ENCODE measurements at places on chromosomes 1 and 21. TPM values are rescaled to one million over a fixed set of nuclear protein-coding genes. Genes with fewer than 3 reads are reported as not detected.

The GBP7 gene
- not detected for total RNA-seq

The HLX gene
- 7.9 TPM for total RNA-seq

The GJA8 gene
- not detected for total RNA-seq

The UBXN10 gene
- 0.94 TPM for total RNA-seq

The BRDT gene
- not detected for total RNA-seq

The ZRANB2 gene
- 94.0 TPM for total RNA-seq

The CAMK2N1 gene
- 18.2 TPM for total RNA-seq

DNA sequence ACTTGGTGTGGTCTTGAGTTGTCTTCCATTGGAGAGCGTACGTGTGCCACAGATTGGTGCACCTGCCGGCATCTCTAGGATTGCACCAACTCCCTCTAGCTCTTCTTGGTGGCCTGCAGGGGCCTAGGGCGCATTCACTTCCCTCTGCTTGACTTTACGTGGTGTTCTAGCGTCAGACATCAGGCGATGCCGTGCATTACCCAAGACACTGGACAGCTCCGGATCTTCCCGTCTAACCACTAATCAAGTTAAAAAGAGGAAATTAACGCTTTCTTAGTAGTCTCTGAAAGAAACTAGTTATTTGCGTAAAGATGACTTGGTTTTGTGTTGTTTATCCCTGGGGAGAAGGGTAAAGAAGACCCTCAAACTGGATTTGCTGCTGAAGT, 510 bp upstream of the IL10RB start:
- no peaks in the 10 kb centered on the region for H3K36me3 ChIP-seq
- H3K4me3 ChIP-seq: peak overlapping the region; percentile 69
- peaks cover 8% of the 10 kb centered on the region for H3K4me1 ChIP-seq
- peak; percentile 72 for DNase-seq

GRCh38 chr1:236280438-236281197, 1.1 kb downstream of the ERO1B start:
- peak overlapping the region; percentile 93 for H3K27ac ChIP-seq
- no peaks in the 10 kb centered on the region for H3K27me3 ChIP-seq
- H3K36me3 ChIP-seq: no peaks in the 10 kb centered on the region
- peak; percentile 41 for DNase-seq
- H3K4me3 ChIP-seq: peak overlapping the region; percentile 88

GRCh38 chr1:10599194-10599861, 124.6 kb downstream of the PEX14 start:
- no peak overlapping the region for H3K27ac ChIP-seq
- H3K4me1 ChIP-seq: peaks cover 6% of the 10 kb centered on the region
- no peaks in the 10 kb centered on the region for H3K27me3 ChIP-seq
- no peak overlapping the region for H3K4me3 ChIP-seq

GRCh38 chr21:38925923-38926322, 120.2 kb downstream of the ETS2 start:
- peak overlapping the region; percentile 84 for H3K27ac ChIP-seq
- DNase-seq: no peak
- H3K4me3 ChIP-seq: peak overlapping the region; percentile 39

DNA sequence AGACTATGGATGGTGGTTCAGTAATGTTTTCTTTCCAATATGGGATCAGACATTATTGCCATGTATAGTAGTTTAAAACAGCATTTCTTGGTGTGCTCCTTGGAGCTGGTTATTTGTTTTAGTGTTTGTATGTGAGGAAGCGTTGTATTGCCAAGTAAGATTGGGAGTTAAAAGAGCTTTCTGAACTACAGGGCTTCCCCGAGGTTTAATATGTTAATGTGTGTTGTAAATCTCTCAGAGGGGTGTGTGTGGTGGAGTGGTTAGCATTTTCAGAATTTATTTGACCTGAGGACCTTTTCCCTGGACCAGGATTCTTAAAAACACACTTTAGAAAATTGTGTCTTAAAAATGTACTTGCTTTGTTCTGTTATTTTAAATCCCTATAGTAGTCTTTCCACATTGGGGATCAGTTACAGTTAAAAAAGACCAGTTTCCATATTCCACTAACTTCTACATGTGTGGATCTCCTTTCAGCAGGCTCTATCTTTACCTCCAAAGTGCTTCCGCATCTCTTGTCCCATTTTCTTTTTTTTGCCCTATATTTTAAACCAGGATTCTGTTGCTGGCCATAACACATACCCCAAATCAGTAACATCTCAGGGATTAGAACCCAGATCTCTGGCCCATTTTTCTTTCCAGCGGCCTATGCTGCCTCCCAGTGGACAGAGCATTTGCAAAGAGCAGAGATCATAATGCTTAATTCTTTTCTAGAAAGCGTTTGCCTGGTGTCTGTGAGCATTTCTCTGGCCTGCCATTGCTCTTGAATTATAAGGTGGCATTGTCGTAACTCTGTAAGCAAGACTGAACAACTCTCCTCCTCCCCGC, 58.6 kb downstream of the PBX1 start:
- no peaks in the 10 kb centered on the region for H3K27me3 ChIP-seq
- H3K36me3 ChIP-seq: no peaks in the 10 kb centered on the region
- peaks cover 3% of the 10 kb centered on the region for H3K4me1 ChIP-seq
- peak overlapping the region; percentile 25 for H3K27ac ChIP-seq
- no peak overlapping the region for H3K4me3 ChIP-seq

DNA sequence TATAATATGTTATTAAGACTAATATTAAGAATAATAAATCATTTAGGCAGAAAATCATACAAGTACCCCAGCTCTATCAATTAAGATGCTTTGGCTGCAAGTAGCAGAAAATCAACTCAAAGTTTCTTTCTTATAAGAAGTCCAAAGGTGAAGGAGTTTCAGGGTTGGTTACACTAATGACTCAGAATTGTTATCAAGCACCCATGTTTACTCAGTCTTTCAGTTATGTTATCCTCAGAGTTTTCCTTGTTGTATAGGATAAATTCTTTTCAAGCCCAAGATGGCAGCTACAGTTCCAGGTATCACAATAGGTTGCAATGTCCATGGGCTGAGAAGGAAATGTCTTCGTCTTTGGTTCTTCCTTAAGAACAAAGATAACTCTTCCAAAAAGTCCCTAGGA, 163.6 kb downstream of the TNFSF18 start:
- H3K27ac ChIP-seq: no peak overlapping the region
- H3K36me3 ChIP-seq: no peaks in the 10 kb centered on the region
- DNase-seq: no peak
- H3K4me3 ChIP-seq: no peak overlapping the region
- H3K4me1 ChIP-seq: no peaks in the 10 kb centered on the region

- no peaks in the 10 kb centered on the region for H3K4me1 ChIP-seq
- no peaks in the 10 kb centered on the region for H3K27me3 ChIP-seq
- DNase-seq: no peak
- H3K36me3 ChIP-seq: no peaks in the 10 kb centered on the region
- no peak overlapping the region for H3K27ac ChIP-seq
Measured at GRCh38 chr1:102219463-102219862, 222.7 kb upstream of the OLFM3 start.

DNA sequence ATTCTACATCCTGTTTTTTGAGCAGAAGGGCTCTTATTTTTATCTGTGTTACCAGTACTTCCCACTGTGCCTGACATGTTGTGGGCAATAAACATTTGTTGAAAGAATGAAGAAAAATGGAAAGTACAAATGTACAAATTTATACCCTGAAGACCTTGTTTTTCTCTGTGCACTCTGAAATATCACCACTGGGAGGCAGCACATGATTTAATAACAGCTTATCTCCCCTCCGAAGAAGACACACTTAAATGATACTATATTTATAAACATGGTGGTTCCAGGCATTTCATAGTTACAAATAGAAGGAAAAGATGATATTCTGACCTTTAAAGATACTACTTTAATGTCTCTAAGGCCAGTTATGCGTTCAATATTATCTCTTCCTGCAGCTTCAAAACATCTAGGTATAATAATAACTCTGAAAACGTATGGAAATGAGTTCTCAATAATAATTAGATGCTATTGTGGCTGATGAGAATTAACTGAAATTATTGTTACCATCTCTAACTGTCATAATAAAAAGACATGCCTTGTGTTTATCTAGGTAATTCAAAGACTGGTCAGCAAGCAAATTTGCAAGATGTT, 12.8 kb downstream of the DYNLT5 start:
- DNase-seq: no peak
- H3K27ac ChIP-seq: no peak overlapping the region
- no peaks in the 10 kb centered on the region for H3K27me3 ChIP-seq
- no peak overlapping the region for H3K4me3 ChIP-seq
- H3K4me1 ChIP-seq: no peaks in the 10 kb centered on the region

GRCh38 chr1:78297836-78298235, 192.9 kb upstream of the PTGFR start:
- H3K27ac ChIP-seq: no peak overlapping the region
- H3K4me3 ChIP-seq: no peak overlapping the region

GRCh38 chr1:60878323-60878722, 204.0 kb upstream of the NFIA start:
- H3K27me3 ChIP-seq: no peaks in the 10 kb centered on the region
- DNase-seq: no peak
- no peaks in the 10 kb centered on the region for H3K36me3 ChIP-seq
- no peaks in the 10 kb centered on the region for H3K4me1 ChIP-seq
- H3K27ac ChIP-seq: no peak overlapping the region

DNA sequence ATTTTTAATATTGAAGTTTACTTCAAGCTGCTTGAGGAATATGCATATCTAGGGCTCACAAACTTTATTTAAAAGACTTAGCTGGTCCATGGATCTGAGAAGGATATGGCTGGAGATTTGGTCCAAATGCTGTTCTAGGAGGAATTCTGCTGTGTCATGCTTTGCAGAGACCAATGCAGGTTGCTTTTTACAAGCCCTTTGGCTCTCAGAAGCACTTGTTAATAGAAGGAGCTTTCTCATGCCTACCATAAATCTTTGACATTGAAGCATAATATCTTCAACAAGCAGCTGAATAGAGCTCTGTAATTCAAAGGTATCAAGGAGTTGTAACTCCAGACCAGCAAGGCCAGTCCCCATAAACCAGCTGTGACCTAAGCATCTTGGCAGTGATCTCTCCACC, 299.1 kb downstream of the HHAT start:
- DNase-seq: no peak
- H3K36me3 ChIP-seq: no peaks in the 10 kb centered on the region
- no peak overlapping the region for H3K27ac ChIP-seq
- no peak overlapping the region for H3K4me3 ChIP-seq
- no peaks in the 10 kb centered on the region for H3K27me3 ChIP-seq
- no peaks in the 10 kb centered on the region for H3K4me1 ChIP-seq

GRCh38 chr1:200673952-200674823, 4.5 kb upstream of the DDX59 start:
- H3K27me3 ChIP-seq: no peaks in the 10 kb centered on the region
- H3K27ac ChIP-seq: no peak overlapping the region
- H3K4me3 ChIP-seq: no peak overlapping the region

DNA sequence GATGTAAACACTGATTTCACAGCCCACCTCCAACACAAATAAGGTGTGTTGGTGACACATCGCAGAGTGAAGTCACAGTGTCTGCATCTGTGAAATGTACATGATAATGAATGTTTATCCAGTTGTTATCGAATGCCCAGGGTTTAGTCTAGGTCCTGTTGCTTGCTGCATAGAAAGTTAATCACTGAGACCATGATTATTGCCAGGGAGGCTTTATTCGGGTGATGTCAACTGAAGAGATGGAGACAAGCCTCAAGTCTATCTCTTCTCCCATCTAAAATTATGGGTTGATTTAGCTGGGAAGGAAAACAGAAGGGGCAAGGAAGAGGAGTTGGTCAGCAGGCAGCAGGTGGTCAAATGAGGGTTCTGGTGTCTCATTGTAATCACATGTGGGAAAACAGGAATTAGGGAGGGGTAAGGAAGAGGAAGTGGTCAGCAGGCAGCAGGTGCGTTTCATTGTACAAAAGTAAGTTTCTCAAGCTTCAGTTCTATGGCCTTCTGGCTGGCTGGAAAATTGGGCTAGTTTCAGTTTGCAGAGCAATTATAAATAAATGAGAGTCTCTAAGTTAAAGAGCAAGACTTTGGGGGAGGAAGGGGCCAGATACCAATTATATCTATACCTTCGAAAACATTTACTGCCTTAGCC, 146.3 kb upstream of the DNAH14 start:
- no peak overlapping the region for H3K27ac ChIP-seq
- no peak for DNase-seq
- H3K27me3 ChIP-seq: no peaks in the 10 kb centered on the region
- H3K36me3 ChIP-seq: no peaks in the 10 kb centered on the region
- H3K4me1 ChIP-seq: no peaks in the 10 kb centered on the region

- peak overlapping the region; percentile 97 for H3K27ac ChIP-seq
- H3K4me1 ChIP-seq: no peaks in the 10 kb centered on the region
- no peaks in the 10 kb centered on the region for H3K36me3 ChIP-seq
- peak overlapping the region; percentile 86 for H3K4me3 ChIP-seq
Measured at GRCh38 chr1:147243228-147243685, 773 bp downstream of the CHD1L start.

- no peaks in the 10 kb centered on the region for H3K4me1 ChIP-seq
- no peak overlapping the region for H3K4me3 ChIP-seq
- H3K36me3 ChIP-seq: no peaks in the 10 kb centered on the region
- DNase-seq: no peak
- H3K27ac ChIP-seq: no peak overlapping the region
- H3K27me3 ChIP-seq: no peaks in the 10 kb centered on the region
Measured at GRCh38 chr1:56017336-56017735, 562.0 kb downstream of the PLPP3 start.

- H3K27ac ChIP-seq: peak overlapping the region; percentile 52
- DNase-seq: no peak
- H3K36me3 ChIP-seq: no peaks in the 10 kb centered on the region
Measured at GRCh38 chr1:9164532-9164900, 35.6 kb upstream of the GPR157 start.

DNA sequence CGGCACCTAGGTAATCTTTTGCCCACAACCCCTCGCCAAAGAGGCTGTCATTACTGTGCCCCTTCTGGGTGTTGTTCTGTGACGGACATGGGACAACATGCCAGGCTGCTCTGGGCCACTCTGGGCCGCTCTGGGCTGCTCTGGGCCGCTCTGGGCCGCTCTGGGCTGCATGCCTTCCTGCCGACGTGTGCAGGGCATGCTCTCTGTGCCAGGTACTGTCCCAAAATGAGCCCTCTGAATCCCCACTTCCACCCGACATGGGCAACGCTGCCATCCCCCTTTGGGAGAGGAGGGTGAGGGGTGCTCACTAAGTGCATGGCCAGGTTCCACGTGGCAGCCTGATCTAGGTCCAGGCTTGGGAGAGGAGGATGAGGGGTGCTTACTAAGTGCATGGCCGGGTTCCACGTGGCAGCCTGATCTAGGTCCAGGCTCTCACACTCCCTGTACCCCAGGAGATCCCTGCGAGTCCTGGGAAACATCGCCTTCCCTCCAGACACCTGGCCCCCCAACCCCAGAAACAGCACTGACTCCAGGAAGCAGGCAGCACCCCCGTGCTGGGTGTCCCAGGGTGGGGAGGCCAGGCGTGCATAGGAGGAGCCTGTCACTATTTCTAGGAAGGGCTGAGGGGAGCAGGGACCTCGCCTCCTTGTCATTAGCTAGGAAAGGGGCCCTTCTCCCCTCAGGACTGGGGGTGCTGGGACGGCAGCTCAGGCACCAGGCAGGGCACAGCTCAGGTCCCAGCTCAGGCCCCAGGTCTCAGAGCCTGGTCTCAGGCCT, 16.5 kb downstream of the TTC34 start:
- DNase-seq: peak; percentile 4
- H3K36me3 ChIP-seq: no peaks in the 10 kb centered on the region
- no peaks in the 10 kb centered on the region for H3K4me1 ChIP-seq
- no peak overlapping the region for H3K27ac ChIP-seq
- H3K4me3 ChIP-seq: no peak overlapping the region
